ENCODE measurements at places on chromosomes 3 and 15.

GRCh38 chr3:195105389-195105788 lies 165.6 kb downstream of the XXYLT1 start:
- DNase-seq = no peak

DNA sequence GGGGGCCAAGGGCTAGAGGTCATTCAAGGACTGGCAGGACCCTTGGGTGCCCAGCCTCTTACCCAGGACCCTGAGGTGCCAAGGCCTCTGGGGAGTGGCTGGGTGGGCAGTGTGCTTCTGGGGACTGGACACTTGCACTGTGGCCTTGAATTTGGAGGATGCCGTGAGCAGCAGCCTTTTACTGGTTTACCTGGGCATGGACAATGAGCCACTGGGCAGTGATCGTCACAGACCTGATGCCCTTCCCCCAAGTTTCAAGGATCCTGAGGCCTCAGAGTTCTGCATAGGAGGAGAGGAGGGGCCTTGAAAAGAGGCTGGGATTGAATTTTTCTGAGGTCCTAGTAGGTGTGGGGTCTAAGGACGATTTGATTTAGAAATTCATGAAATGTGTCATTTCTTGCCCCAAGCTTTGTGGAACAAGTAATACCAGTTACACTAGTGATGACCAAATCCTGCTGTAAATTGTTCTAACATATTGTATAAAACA lies 146.1 kb upstream of the TPM1 start:
- DNase-seq = no peak

DNA sequence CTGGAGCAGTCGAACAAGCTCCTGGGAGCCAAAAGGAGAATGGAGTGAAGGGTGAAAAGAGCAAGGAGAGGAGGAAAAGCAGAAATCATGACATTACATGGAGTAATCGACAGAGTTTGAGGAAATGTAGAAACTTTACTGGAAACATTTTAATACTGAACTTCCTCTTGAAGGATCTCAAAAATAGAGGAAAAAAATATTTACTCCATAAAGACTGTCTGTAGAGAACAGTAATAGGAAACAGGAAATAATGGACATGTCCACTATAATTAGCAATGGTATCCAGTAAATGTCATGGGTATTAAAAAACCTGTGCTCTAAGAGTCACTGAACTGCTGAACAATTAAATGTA lies 53.0 kb downstream of the TBC1D2B start:
- DNase-seq = no peak

DNA sequence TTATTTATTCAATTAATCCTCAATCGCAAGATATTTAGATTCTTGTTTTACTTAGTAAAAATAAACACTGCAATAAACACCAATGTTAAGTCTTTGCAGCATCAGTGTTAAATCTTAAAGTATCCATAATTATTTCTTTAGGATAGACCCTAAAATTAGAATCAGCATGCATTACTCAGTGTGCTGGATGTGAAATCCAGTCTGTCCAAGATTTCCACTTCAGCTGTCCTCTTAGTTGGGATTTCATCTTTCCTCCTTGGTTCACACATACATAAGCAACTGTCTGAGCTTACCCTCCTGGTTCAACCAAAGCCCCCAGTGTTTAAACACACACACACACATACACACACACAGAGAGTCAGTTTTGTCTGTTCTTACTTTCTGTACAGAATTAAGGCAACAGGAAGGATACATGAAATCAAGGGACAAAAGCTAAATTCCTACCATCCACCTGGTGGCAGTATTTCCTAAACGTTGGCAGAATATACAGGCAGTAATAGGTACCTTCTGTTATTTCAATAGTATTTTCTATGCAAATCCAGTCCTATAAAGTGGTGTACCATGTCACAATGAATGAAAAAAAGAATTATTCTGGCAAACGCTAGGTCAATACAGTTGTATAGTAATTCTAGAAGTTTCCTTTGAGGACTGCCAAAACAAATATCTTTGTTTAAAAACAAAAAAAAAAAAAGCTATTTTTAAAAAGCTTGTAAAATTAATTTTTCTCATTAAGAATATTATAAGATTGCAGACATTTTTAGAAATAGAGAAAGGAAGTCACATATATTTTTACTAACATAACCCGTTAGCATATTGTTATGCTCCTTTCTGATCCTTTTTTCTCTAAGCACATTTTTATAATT lies 27.3 kb upstream of the DMXL2 start:
- peak; percentile 87 for DNase-seq

GRCh38 chr3:28727307-28727706 lies 378.7 kb upstream of the AZI2 start:
- no peak for DNase-seq

GRCh38 chr3:179882292-179882691 lies 154.4 kb downstream of the PEX5L start:
- no peak for DNase-seq

GRCh38 chr3:110165753-110166152 lies 828.4 kb upstream of the DPPA4 start:
- DNase-seq = no peak

DNA sequence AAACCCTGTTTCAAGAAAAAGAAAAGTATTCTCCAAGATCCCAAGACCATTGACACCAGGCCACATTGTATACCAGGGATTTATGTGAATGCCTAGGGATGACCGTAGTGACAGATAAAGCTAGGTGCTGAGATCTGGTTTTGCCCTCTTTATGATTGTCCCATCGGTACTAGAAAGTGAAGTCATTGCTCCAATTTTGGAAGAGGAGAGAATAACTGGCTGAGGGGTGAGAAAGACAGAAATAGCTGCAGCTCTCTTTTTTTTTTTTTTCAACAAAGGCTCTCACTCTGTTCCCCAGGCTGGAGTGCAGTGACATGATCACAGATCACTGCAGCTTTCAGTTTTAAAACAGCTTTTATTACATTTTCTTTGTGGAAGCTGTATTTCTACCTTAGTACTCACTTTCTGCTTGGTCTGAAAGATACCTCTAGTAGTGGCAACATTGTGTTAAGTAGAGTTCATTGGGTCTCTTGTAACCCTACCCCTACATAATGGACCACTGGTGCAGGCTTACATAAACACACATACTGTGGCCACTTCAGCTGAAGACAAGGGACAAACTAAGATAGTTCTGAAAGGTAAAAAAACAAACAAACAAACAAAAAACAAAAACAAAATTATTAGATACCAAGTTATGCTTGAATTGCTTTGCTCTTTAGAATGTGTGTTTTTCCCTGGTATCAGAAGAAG lies 18.0 kb downstream of the ZSCAN29 start:
- no peak for DNase-seq
